Stimulated activated naive CD4-positive, alpha-beta T cell treated with Interleukin-2 at 50 U/mL for 16 hours (primary cell): ENCODE measurements at places on chromosomes 12 and 14.

- DNase-seq, result no peak
Measured at GRCh38 chr12:30824311-30824710, 69.6 kb upstream of the CAPRIN2 start.

- DNase-seq, result no peak
Measured at GRCh38 chr12:25253371-25254068, 2.8 kb upstream of the KRAS start.

GRCh38 chr12:12336049-12336411 is 14.0 kb downstream of the MANSC1 start:
- DNase-seq, result no peak

- DNase-seq, result no peak
Measured at GRCh38 chr12:49335955-49336644, 888 bp downstream of the C1QL4 start.

DNA sequence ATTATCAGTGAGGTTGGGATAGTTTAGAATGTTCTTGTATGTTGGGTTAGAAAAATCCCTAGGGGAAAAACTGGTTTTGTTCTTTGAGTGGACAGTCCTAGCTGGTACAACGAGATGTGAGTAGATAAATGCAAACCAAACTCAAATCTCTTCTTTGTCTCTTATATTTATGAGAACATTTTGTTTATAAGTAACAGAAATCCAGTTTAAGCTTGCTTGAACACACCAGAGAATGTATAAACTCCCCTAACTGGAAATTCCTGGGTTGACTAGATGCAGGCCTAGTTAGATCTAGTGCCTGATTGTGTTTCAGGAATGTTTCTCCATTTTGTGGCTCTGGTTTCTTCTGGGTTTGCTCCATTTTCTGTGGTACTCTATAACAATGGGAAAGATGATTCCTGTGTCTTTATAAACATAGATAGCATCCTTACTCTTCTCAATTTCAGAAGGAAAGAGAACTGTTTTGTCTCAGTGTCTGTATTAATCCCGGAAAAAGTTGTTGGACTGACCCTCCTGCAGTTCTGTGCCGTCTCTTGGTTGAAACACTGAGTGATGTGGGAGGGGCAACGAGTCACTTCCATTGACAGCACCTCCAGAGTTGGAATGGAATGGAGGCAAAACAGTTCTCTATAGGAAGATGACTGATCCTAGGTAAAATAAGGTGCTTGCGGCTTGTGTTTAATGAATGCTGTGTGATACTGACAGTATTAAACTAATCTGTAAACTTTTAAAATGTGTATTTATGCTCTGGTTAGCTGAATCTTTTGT is 244.8 kb downstream of the TMTC2 start:
- no peak for DNase-seq

DNA sequence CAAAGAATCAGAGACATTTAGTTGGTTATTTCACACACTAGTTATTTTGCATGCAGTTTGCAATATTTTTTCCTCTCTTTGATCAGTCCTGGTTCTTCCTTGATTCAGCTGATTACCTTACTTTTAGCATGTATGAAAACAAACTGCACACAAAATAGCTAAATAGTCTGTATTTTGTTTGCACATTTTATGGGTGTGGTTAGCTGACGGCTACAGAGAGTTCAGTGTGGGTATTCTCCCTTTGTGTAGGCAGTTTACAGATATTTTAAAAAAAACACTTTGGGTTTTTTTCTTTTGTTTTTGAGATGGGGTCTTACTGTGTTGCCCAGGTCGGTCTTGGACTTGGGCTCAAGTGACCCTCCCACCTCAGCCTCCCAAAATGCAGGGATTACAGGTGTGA is 28.5 kb downstream of the TOGARAM1 start:
- DNase-seq, result no peak

- DNase-seq, result no peak
Measured at GRCh38 chr14:61486930-61487495, 165.6 kb downstream of the PRKCH start.

GRCh38 chr12:14956024-14956891 is 5.1 kb downstream of the ARHGDIB start:
- DNase-seq, result peak; percentile 24

DNA sequence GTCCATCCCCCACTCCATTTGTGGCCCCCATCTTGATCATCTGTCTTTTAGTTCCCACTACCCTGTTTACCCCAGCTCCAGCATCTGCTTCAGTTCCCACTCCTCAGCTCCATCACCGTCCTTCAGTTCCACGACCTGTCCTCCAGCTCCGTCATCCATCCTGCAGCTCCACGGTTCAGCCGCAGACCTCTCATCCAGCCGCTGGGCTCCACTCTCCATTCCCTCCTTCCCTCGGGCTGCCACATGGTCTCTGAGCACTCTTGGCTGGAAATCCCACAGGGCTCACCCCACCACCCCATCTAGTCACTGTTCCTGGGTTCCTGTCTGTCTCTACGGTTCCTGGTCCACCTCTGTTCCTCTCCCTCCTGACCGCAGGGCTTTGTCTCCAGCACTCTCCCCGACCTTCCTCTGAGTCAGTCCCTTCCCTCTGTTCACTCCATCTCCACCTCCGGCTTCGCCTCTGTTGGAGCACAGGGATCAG is 3.3 kb upstream of the P3H3 start:
- no peak for DNase-seq

DNA sequence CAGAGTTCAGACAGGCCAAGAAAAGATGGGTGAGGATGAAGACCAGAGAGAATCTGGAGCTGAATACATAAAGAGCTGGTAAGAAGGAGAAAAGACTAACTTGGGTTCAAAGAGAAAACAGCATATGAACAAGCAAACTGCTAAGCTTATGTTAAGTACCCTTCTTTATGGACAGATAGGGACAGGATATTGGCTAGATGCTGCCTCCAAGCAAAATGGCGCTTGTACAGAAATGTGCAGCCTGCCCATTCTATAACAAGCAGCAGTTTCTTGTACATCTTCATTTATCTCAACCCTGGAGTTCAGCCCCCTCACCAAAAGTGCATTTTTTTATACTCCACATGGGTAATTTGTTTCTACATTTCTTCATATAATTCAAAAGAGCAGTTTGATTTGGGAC is 184.5 kb downstream of the RMST start:
- DNase-seq, result no peak

GRCh38 chr12:19740472-19741131 is 301.3 kb downstream of the AEBP2 start:
- DNase-seq, result no peak

DNA sequence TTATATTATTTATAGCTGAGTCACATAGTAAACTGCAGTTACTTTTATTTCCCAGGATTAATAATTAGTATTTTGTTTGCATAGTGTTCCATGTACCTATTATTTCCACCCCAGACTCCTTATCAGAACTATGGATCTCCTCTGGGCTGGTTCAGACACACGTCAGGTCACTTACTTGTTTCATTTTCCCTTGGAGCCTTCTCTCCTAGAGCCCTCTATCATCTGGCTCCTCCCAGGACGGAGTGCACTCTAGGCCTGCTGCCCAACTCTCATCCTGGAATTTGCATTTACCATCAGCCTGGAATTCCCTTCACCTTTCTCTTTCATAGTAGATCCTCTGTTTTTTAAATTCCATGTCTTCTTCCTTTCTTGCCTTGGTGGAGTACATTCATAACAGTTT is 28.5 kb upstream of the GALNT16 start:
- DNase-seq, result no peak

- DNase-seq, result no peak
Measured at GRCh38 chr12:51950682-51951198, 759 bp upstream of the ACVR1B start.

DNA sequence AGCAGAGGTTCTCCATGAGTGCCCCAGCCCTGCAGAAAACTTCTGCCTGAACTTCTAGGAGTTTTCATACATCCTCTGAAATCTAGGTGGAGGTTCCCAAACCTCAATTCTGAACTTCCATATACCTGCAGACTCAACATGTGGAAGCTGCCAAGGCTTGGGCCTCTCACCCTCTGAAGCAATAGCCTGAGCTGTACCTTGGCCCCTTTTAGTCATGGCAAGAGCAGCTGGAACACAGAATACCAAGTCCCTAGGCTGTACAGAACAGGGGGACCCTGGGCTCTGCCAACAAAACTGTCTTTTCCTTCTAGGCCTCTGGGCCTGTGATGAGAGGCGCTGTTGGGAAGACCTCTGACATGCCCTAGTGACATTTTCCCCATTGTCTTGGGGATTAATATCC is 494.3 kb upstream of the FOXG1 start:
- no peak for DNase-seq

DNA sequence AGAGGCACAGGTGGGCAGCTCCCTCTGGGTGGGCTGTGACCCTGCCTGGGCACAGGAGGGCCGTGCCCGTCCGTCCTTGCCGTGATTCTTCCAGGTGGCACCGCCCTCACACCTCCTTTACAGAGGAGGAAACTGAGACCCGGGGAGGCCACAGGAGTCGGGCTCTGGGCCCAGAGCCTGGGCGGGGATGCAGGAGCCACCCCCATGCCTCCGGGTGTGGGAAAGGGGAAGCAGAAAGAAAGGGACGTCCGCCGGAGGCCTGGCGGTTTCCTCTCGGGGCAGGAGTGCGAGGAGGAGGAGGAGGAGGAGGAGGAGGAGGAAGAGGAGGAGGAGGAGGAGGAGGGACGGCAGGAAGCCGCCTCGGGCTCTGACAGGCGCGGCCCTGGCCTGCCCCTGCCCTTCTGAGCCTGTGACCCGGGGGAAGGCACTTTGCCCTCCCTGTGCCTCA is 23.0 kb downstream of the SH2B3 start:
- DNase-seq, result peak; percentile 13

GRCh38 chr14:95503365-95504134 is 12.9 kb downstream of the SYNE3 start:
- DNase-seq, result no peak

DNA sequence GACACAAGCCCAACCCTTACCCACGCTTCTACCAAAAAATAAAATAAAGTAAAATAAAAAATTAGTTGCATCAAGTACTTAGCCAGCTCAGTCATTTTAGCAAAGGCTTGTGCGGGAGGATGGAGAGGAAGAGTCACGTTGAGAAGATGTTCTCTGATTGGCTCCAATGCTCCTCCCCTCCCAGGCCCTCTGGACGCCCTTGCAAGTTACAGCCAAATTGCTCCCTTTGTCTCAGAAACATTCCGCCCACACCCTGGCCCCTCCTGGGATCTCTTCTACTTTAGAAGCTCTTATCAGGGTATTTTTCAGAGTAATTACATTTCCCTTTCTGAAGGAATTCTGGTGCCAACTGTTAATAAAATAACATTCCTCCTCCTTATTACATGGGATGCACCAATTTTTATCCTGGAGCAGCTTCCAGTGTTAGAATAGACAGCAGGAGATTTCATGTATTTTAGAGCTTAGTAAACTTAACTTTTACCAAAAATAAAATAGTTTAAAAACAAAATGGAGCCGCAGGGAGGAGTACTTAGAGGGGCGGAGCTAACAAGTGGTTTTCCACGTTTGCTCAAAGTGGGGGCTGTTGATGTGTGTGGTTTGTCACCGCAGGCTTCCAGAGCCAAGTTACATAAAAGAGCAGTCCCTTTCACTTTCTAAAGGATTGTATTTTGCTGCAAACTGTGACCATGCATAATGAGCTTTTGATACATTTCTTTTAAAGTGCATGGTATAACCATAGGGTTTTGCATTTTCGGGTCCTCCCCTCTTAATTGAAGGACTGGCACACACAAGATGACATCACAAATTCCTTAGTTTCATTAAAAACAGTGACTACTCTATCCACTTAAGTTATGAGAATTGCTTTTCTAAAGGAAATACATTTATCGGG is 71.7 kb upstream of the RAP1B start:
- DNase-seq, result peak; percentile 29

GRCh38 chr12:12267742-12268200 is 927 bp upstream of the LRP6 start:
- no peak for DNase-seq

- no peak for DNase-seq
Measured at GRCh38 chr14:44712024-44712815, 205.1 kb upstream of the FSCB start.

DNA sequence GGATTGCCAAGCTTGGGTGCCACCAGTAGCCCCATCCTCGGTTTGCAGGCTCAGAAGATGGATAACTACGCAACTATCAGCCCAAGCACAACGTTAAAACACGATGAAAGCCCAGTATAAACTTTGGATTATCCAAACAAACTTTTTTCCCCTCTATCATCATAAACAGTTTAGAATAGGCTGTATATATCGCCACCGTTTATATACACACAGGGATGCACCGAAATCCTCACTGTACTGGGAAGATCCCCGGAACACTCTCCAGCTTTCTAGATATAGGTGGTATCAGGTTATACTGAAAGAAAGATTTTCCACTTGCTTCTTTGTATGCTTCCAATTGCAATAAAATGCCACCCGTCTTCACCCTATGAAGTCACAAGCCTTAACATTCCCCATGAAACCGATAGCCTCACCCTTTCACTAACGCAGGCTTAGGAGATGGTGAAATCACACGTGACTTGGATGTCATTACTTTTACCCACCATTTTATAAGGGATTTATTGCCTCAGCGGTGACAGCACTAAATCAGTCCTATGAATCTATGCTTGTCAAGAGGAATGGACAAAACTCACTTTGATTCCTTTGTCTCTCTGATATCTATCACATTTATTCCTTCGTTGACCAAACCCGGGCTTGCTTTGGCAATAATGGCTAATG is 207.6 kb upstream of the FOXN3 start:
- no peak for DNase-seq

DNA sequence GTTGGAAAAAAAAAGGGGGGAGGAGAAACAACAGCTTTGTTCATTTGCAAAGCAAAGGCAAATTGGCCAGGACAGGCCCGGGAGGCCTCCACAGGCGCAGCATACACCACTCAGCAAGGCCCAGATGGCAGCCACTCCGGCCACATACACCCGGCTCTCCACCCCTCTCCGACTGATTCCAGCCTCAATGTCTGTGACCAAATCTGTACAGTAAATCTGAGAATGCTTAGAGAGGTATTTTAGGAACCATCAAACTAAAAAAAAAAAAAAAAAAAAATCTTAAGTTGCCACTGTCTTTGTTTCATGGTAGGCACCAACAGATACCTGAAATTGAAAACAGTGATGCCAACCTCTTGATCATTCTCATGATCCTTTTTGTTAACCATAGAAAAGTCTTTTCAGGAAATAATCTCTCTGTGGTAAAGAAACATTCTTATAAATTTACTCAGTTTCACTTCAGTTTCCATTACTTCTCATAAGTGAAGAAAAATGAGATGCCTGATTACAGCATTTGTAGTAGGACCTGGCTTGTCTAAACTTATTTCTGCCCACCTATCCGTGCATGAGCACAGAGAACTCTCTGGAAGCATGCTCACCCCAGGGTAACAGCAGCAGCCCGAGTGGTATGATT is 20.2 kb downstream of the VPS37B start:
- DNase-seq, result peak; percentile 30

GRCh38 chr12:104740668-104741067 is 217.4 kb downstream of the SLC41A2 start:
- no peak for DNase-seq

- no peak for DNase-seq
Measured at GRCh38 chr14:80124794-80125193, 86.5 kb downstream of the DIO2 start.
